Activated CD4-positive, CD25-positive, alpha-beta regulatory T cell (primary cell): ENCODE measurements at places on chromosomes 4 and X.
A peak's percentile ranks its signal among the peaks of the same experiment; 100 is the strongest.

DNA sequence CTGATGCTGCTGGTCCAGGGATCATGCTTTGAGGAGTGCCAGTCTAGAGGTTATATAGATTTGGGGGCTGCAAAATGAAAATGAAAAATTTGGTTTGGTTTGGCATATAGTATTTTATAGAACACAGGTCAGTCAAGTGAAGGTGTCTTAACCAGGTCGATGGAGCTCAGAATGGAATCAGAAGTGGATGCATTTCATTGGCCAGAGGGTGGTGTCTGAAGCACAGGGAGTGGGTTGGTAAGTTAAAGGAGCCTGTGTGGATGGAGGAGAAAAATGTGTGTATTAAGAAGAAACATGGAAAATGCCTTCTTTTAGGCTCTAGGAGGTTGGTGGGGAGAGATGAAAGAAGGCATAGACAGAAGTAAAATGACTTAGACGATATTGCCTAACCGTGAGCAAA lies 8.6 kb downstream of the GALNT7 start:
- no peak for DNase-seq

DNA sequence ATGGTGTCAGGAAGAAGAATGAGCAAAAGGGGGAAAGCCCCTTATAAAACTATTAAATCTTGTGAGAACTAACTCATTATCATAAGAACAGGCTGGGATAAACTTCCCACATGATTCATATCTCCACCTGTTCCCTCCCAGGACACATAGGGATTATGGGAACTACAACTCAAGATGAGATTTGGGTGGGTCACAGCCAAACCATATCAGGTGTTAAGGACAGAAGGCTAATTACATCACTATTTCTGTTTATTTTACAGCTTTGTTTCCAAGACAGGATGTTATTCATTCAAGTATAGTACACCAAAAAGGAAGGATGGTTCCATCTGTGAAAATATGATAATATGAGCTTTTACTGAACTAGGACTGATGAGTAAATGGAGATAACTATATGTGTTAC lies 63.7 kb upstream of the ARSJ start:
- no peak for DNase-seq

GRCh38 chr4:113141901-113142346 lies 92.5 kb downstream of the ANK2 start:
- no peak for DNase-seq

- DNase-seq: peak; percentile 38
These were observed at the start of gene MTMR8 for GRCh38 chrX:64394874-64395567. MTMR8 (minus strand) TSS chrX:64395452; CDS start chrX:64395363, 89 bp downstream.

DNA sequence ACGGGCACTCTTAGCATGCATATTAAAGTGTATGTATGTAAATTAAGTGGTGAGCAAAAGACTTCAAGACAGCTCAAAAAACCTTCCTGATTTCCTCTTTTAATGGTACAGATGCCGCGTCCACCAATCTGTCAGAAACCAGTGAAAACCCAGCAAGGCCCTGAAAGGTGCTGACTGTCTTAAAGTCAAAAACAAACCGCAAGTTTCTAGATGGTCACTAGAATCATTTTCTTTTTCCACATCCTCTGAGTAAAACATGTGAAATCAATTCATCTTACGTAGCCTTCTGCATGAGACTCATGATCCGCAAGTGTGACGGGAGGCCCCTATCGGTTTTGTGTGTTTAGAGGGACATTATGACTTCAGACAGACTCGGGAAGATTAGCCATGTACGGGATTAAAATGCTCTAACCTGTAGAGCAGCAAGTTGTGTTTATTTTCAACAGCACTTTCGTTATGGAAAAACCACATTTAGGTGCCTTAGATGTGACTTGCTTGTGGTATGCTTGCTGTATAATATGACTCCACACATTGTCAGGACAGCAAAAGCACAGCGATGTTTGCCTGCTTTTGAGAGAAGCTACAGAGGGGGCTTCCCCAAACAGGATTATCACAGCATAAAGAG lies 88.2 kb upstream of the STS start:
- no peak for DNase-seq

- no peak for DNase-seq
These were observed 40.8 kb downstream of the STK26 start for GRCh38 chrX:132063862-132064261.

- no peak for DNase-seq
These were observed 167.9 kb downstream of the COL4A6 start for GRCh38 chrX:108270280-108270679.

GRCh38 chr4:151324124-151324751 lies 1.2 kb downstream of the SH3D19 start:
- no peak for DNase-seq

- no peak for DNase-seq
These were observed 36.0 kb upstream of the TTC29 start for GRCh38 chr4:146981651-146982050.

GRCh38 chr4:83890231-83890630 lies 354.3 kb downstream of the GPAT3 start:
- no peak for DNase-seq

- no peak for DNase-seq
These were observed 2534.9 kb downstream of the PCDH7 start for GRCh38 chr4:33255094-33255493.

- DNase-seq: no peak
These were observed 109.7 kb downstream of the ELOVL6 start for GRCh38 chr4:110088670-110089069.

DNA sequence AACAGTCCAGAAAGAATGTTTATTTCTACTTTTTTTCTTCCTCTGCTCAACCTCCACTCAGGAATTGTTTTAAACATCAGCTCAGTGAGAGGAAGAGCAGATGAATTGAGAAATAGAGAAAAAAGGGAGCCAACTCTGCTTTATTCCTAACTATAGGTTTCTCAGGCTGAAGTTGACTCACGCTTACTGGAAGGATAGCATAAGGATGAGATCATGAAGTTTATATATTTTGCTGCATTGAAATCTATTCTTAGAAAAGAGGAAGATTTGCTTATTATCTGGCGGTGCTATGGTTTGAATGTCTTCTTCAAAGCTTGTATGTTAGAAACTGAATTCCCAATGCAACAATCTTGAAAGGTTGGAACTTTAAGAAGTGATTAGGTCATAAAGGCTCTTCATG lies 1673.4 kb upstream of the PCDH7 start:
- no peak for DNase-seq
